ENCODE measurements at places on chromosomes 4 and X.

- DNase-seq: no peak
- H3K36me3 ChIP-seq: no peaks in the 10 kb centered on the region
- H3K4me3 ChIP-seq: no peak overlapping the region
- H3K27ac ChIP-seq: no peak overlapping the region
- no peaks in the 10 kb centered on the region for H3K27me3 ChIP-seq
- H3K4me1 ChIP-seq: no peaks in the 10 kb centered on the region
These were observed 263.2 kb upstream of the ITM2A start for GRCh38 chrX:79630033-79631009.

DNA sequence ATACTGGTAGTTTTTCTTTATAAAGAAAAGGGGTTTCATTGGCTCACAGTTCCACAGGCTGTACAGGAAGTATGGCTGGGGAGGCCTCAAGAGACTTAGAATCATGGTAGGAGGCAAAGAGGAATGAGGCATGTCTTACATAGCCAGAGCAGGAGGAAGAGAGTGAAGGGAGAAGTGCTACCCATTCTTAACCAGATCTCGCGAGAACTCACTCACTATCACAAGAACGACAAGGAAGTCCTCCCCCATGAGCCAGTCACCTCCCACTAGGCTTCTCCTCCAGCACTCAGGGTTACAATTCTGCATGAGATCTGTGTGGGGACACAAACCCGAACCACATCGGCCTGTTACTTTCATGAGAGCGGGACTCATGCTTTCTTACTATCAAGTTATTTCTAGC, 240.5 kb downstream of the TENM3 start:
- no peaks in the 10 kb centered on the region for H3K36me3 ChIP-seq
- no peak overlapping the region for H3K27ac ChIP-seq
- no peak overlapping the region for H3K4me3 ChIP-seq
- H3K27me3 ChIP-seq: peaks cover 6% of the 10 kb centered on the region
- no peaks in the 10 kb centered on the region for H3K4me1 ChIP-seq

GRCh38 chr4:23083391-23083790, 390.7 kb downstream of the GBA3 start:
- H3K4me3 ChIP-seq: no peak overlapping the region
- no peaks in the 10 kb centered on the region for H3K4me1 ChIP-seq
- no peak overlapping the region for H3K27ac ChIP-seq
- no peak for DNase-seq

- DNase-seq: no peak
These were observed 297.5 kb upstream of the PABPC4L start for GRCh38 chr4:134499074-134499473.

GRCh38 chr4:187387739-187388138, 607.8 kb upstream of the ZFP42 start:
- no peaks in the 10 kb centered on the region for H3K27me3 ChIP-seq
- H3K4me1 ChIP-seq: no peaks in the 10 kb centered on the region
- no peaks in the 10 kb centered on the region for H3K36me3 ChIP-seq
- H3K27ac ChIP-seq: no peak overlapping the region
- no peak for DNase-seq

DNA sequence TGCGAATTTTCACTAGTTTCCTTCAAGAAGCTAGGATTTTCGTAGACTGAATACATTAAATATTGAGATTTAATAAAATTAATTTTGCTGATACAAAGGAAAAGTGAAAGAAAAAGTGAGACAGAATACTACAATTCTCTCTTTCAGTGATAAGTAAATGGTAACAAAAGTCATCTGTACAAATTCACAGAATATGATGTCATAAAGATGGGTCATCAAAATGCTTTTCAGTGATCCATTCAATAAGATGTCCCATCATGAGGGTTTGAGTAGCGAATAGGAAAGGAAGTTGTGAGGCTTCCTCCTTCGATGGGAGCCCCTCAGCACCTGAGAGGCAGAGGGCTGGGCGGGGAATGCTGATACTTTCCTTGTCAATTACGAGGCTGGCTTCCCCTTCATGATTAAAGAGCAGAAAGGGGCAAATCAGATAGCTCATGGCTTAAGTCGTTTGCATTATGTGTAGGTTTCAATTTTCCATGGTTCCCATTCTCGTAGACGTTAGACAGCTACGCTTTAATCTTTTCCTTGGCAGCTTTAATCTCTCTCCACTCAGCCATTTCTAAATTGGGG, 108.8 kb upstream of the SORBS2 start:
- no peak overlapping the region for H3K4me3 ChIP-seq
- no peaks in the 10 kb centered on the region for H3K36me3 ChIP-seq
- H3K27me3 ChIP-seq: peaks cover 9% of the 10 kb centered on the region
- no peak for DNase-seq

DNA sequence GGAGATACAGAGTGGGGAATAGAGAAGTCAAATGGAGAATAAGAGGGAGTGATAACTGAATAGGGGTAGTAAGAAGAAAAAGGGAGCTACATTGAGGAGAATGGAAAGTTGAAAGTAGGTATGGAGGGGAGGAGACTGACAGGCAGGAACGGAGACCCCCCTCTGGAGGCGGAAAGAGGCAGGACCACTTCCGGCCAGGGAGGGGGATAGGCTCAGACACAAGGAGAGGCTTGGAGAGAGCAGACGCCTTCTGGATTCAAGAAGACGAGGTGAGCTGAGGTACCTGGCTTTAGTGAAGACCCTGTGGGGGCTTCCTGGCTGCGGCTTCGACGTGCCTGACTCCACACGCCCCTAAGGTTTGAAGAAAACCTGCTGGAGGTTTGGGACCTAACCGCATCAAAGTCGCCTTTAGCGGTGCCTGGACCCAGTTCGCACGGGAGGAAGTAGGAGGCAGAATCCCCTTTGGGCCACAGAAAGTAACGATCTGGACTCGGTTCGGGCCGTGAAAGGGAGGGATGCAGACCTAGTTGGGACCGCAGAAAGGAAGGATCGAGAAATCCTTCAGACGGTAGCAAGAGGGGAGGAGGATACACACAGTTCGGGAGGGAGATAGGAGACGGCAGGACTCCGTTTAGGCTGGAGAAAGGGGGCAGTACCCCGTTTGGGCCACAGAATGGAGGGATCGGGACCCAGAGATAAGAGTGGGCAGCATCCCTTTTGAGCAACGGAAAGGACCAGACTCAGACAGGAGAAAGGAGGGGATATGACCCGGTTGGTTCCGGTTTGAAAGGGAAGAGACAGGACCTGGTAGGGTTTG, at the start of gene TRO:
TSS of gene TRO (plus strand) at position 215 of the 817 bp plus-strand sequence. CDS start 1,423 bp downstream, outside the sequence.
- H3K4me3 ChIP-seq: peak within 1 kb of the TSS; percentile 84
- H3K27ac ChIP-seq: peak within 1 kb of the TSS; percentile 63
- H3K27me3 ChIP-seq: no peaks in the 10 kb centered on the region
- peaks cover 25% of the 10 kb centered on the region for H3K4me1 ChIP-seq
- H3K36me3 ChIP-seq: no peaks in the 10 kb centered on the region

DNA sequence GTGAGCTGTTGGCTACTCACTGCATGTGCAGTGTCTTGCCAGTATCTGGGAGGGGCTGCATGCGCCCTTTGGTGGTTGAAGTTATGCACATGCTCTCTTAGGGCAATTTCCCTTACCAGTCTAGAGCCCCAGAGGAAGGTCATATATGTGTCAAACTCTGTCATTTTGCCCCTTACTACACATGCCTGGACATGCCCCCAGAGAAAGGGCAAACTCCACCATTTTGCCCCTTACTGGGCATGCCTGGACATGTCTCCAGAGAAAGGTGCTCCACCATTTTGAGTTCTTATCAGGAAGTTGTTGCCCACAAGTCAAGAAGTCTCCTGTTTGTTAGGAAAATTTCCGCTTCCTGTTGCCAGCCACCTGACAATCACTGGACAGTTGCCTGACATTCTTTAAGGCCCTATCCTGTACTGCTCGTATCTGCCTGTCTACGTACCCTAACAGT, 56.4 kb upstream of the PLAC8 start:
- no peak overlapping the region for H3K27ac ChIP-seq
- peaks cover 29% of the 10 kb centered on the region for H3K4me1 ChIP-seq
- no peak for DNase-seq
- no peaks in the 10 kb centered on the region for H3K27me3 ChIP-seq

- no peaks in the 10 kb centered on the region for H3K36me3 ChIP-seq
- no peak overlapping the region for H3K4me3 ChIP-seq
- no peaks in the 10 kb centered on the region for H3K4me1 ChIP-seq
These were observed 13.0 kb upstream of the CXCL2 start for GRCh38 chr4:74111990-74112389.

- peaks cover 47% of the 10 kb centered on the region for H3K36me3 ChIP-seq
- H3K27ac ChIP-seq: no peak overlapping the region
- DNase-seq: no peak
- H3K4me1 ChIP-seq: peaks cover 2% of the 10 kb centered on the region
These were observed 69.2 kb downstream of the BLTP1 start for GRCh38 chr4:122221322-122221721.

DNA sequence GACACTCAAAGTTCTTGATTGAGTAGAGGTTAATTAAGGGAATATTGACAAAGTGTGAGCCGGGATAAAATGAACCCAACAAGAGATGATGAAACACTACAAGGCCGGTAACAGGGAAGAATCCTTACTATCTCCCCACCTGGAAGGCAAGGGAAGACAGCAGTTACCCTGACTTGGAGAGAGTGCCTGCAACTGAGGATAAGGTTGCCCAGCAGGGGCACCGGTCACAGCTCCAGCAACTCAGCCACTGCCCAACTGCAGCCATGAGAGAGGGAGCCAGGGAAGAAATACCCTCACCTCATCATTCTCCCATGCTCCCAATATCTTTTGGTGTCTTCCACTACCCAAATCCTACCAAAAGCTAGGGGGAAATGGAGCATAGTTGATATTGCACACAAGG, 212.7 kb downstream of the KCTD8 start:
- H3K27me3 ChIP-seq: no peaks in the 10 kb centered on the region
- no peak overlapping the region for H3K27ac ChIP-seq
- no peaks in the 10 kb centered on the region for H3K4me1 ChIP-seq
- no peaks in the 10 kb centered on the region for H3K36me3 ChIP-seq

GRCh38 chr4:121510341-121510874, 129.6 kb upstream of the QRFPR start:
- no peak for DNase-seq
- peaks cover 17% of the 10 kb centered on the region for H3K27me3 ChIP-seq
- H3K36me3 ChIP-seq: no peaks in the 10 kb centered on the region
- H3K4me3 ChIP-seq: no peak overlapping the region

DNA sequence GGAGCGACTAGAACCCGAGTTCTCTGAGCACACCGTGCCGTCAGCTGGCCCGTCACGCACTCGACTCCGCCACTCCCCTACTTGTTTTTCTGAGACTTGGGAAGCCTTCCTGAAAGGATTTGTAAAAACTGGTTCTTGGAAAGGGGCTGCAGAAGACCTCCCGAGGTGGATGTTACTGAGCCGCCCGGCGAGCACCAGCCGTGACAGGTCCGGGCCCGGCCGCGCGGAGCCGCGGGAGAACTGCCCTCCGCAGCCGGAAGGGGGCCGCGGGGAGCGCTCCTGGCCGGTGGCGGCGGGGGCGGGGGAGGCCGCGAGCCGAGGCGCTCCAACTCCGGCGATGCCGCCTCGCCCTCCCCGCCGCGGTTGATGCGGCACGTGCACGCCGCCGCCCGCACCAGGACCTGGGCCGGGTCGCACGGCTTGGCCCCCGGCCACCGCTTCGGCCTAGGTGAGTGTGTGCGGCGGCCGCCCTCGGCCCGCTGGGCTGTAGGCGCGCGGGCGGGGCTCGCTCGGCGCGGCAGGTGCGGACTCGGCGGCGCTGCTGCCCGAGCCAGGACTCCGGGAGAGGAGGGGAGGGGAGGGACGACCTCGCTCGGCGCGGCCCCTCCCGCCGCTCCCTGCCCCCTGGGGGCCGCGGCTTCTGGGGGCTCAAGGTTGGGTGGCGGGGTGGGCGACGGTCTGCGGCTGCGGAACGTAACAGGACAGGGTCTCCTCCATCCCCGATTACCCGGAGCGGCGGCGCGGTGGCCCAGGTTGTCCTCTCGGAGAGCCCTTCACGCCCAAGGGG, 1.7 kb downstream of the SPRY1 start:
- no peaks in the 10 kb centered on the region for H3K27me3 ChIP-seq
- H3K4me1 ChIP-seq: peaks cover 20% of the 10 kb centered on the region
- peaks cover 19% of the 10 kb centered on the region for H3K36me3 ChIP-seq
- peak overlapping the region; percentile 97 for H3K27ac ChIP-seq

DNA sequence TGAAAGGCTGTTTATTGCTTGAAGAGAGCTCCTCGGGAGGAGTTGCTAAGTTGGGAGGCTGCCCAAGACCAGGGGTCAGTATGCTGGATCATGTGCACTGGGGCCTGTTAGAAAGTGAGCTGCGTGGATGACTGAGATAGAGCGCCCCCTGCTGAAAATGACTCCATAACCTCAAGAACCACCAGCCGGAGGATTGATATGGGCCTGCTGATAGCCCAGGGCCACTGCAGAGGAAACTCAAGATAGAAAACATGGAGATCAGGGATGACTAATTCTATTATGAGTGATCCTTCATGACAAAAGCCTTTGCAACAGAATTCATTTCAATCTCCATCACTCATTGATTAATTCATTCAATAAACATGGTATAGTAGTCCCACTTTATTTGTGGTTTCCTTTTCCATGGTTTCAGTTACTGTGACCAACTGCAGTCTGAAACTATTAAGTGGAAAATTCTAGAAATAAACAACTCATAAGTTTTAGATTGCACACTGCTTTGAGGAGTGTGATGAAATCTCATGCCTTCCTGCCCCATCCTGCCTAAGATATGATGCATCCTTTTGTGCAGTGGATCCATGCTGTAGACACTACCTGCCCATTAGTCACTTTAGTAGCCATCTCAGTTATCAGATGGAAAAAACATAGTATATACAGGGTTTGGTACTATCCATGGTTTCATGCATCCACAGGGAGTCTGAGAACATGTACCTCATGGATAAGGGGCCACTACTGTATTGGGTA, 126.7 kb upstream of the MBNL3 start:
- DNase-seq: peak; percentile 20
- no peak overlapping the region for H3K4me3 ChIP-seq
- no peaks in the 10 kb centered on the region for H3K27me3 ChIP-seq
- H3K36me3 ChIP-seq: no peaks in the 10 kb centered on the region

- H3K36me3 ChIP-seq: no peaks in the 10 kb centered on the region
- no peak within 1 kb of the TSS for H3K27ac ChIP-seq
- no peak for DNase-seq
- H3K4me3 ChIP-seq: no peak within 1 kb of the TSS
- no peaks in the 10 kb centered on the region for H3K4me1 ChIP-seq
These were observed at the start of gene CLDN22 for GRCh38 chr4:183320211-183321059. CLDN22 (minus strand) TSS chr4:183320276; CDS start chr4:183320218, 58 bp downstream.

DNA sequence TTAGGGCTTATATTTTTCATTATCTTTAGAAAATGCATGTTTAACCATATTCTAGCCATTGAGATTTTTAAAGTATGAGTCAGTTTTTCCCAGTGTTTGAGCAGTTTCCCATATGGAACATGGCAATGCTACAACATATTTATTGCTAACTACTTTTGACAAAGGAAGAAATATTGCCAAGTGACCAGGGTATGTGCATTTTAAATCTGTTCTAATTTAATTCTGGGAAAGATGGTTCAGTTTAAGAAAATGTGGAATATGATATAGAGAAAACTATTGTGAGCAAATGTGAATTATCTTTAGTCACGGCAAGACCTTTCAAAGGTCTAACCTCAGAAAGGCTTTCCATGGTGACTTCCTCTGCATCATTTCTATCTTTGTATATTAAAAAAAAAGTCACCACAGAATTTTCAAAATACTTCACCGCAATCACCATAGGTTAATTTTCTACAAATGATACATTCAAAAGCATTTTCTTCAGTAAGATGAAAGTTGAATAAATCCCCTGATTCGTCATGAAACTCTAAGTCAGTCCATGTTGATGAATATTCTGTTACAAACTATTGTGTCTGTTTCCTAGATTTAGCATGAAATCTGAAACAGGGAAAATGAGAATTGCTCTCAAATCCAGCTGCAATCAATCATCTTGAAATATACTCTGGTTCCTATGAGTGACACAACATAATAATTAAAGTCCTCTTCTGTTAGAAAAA, 2349.0 kb upstream of the TENM3 start:
- DNase-seq: no peak
- no peaks in the 10 kb centered on the region for H3K36me3 ChIP-seq
- H3K27me3 ChIP-seq: peaks cover 7% of the 10 kb centered on the region
- H3K4me3 ChIP-seq: no peak overlapping the region
- H3K4me1 ChIP-seq: no peaks in the 10 kb centered on the region
- no peak overlapping the region for H3K27ac ChIP-seq
